ENCODE measurements at places on chromosomes 4 and X. TPM values are rescaled to one million over a fixed set of nuclear protein-coding genes. Genes with fewer than 3 reads are reported as not detected.

DNA sequence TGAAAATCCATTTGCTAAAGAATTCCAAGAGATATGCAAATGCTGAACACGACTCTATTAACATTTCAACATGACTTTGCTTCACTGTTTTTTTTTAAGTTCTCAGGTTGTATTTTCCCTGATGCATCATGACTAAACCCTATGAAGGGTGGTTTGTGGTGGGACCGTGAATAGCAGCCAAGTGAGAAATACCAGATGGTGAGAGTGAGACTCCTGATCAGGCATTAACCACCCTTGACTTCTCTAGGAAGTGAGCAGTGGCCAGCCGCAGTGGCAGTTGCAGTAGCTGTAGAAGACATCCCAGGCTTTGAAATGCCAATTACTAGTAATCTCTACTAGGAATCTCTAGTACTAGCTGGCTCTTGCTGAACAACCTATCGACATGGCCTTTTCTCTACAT lies 383.4 kb downstream of the FAM133A start:
- H3K4me3 ChIP-seq: no peak overlapping the region
- DNase-seq: no peak
- no peak overlapping the region for H3K27ac ChIP-seq
- no peaks in the 10 kb centered on the region for H3K36me3 ChIP-seq

- no peak for DNase-seq
- H3K36me3 ChIP-seq: no peaks in the 10 kb centered on the region
- no peaks in the 10 kb centered on the region for H3K27me3 ChIP-seq
Observed at GRCh38 chr4:127856813-127857447, 23.8 kb upstream of the PLK4 start.

The SPINK2 gene
- total RNA-seq: 3.6 TPM

- H3K4me3 ChIP-seq: no peak overlapping the region
- H3K27me3 ChIP-seq: no peaks in the 10 kb centered on the region
- DNase-seq: no peak
- peaks cover 11% of the 10 kb centered on the region for H3K4me1 ChIP-seq
- peaks cover 4% of the 10 kb centered on the region for H3K36me3 ChIP-seq
Observed at GRCh38 chrX:47187106-47187677, 6.4 kb upstream of the UBA1 start.

The CD99L2 gene
- total RNA-seq: 17.3 TPM

- H3K27ac ChIP-seq: no peak overlapping the region
- H3K27me3 ChIP-seq: no peaks in the 10 kb centered on the region
- no peaks in the 10 kb centered on the region for H3K4me1 ChIP-seq
- DNase-seq: no peak
- no peak overlapping the region for H3K4me3 ChIP-seq
Observed at GRCh38 chr4:184805462-184806228, 20.1 kb downstream of the ACSL1 start.

The EMCN gene
- total RNA-seq: not detected

DNA sequence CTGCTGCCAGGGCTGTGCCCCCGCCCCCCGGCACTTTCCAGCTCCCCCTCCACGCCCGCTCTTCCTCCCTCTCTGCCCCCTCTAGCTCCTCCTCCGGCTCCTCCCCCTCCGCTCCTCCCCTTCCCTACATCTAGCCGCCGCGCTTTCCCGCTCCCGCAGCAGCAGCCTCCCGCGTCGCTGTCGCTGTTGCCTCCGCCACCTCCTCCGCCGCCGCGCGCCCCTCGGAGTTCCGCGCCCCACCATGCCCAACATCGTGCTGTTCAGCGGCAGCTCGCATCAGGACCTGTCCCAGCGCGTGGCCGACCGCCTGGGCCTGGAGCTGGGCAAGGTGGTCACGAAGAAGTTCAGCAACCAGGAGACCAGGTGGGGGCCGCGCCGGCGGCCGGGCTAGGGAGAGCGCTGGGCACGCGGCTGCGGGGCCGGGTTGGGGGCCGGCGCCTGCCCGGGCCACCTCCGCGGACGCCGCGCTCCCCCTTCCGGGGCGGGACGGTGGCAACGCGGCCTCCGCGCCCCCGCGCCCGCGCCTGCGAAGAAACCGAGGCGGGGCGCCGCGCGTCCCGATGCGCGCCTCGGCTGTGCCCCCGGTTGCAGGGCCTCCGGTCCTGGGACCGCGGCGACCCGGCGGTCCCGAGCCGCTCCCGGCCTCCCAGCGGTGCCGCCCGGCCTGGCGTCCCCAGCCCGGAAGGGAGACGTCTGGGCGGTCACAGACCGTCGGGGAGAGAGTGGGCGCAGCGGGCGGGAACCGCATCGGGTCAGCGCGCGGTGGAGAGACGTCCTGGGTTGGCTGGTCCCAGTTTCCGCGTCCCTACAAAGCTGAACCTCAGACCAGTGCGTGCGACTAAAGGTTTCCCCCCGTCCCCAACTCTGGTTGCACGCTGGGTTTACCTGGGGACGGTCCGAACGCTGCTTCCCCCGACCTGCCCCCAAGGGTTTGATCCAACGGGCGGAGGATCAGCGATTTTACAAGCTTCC lies at the start of gene PRPS2:
TSS of gene PRPS2 (plus strand) at position 156 of the 972 bp plus-strand sequence. CDS start at position 242, 86 bp downstream.
- peaks cover 22% of the 10 kb centered on the region for H3K4me1 ChIP-seq
- H3K36me3 ChIP-seq: no peaks in the 10 kb centered on the region
- H3K4me3 ChIP-seq: peak within 1 kb of the TSS; percentile 62
- H3K27ac ChIP-seq: peak within 1 kb of the TSS; percentile 41
- H3K27me3 ChIP-seq: no peaks in the 10 kb centered on the region
